ENCODE measurements at places on chromosomes 7 and 10.

- DNase-seq = no peak
Observed at GRCh38 chr7:111104710-111105109, 13.8 kb downstream of the LRRN3 start.

DNA sequence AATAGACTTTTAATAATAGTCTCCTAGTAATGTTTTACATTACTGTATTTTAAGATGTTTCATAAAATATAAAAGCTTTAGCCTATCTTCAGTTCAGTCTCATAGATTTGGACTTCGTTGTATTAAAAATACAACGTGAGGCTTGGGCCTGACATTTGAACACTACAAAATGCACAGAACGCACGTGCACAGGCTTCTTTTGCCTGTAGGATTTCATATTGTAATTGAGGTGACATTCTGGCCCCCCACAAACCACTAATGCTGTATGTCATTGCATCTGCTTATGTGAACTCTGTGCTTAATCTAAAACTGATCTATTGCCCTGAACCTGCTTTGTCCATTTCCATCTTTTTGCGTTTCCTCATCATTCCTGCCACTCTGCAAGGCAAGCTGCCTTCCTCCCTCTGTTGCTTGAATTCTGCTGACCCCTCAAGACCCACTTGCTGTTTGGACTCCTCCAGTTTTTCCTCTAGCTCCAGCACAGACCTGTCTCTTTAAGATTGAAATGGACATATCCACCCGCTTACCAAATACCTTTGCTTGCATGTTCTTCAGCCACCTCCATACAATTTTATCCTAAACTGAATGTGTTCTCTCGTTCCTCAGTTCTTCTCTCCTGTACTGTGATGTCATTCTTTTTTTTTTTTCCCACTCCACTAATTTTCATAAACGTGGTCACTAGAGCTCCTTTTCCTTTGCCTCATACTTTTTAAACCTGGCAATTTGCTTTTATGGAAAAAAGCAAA, 12.4 kb downstream of the PRKAR2B start:
- DNase-seq = no peak

DNA sequence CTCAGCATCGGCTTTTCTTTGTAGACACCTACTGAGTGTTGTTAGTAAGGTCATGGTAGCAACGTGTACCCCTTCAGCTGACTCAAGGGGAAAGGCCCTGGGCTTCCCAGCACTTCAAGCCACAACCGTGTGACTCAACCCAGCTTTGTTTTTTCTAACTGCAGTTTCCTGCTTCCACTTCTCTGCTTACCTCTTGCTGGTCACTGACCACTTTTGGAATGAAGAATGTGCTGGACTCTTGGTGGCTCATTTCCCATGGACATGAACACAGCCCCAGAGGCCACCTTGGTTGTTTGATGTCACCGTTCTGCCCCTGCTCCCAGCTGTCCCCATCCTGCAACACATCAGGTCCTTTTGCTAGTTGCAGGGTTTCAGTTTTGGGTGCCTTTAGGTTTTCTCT, 69.5 kb upstream of the ZNF438 start:
- no peak for DNase-seq

- no peak for DNase-seq
Observed at GRCh38 chr7:118478931-118479330, 254.4 kb downstream of the ANKRD7 start.

DNA sequence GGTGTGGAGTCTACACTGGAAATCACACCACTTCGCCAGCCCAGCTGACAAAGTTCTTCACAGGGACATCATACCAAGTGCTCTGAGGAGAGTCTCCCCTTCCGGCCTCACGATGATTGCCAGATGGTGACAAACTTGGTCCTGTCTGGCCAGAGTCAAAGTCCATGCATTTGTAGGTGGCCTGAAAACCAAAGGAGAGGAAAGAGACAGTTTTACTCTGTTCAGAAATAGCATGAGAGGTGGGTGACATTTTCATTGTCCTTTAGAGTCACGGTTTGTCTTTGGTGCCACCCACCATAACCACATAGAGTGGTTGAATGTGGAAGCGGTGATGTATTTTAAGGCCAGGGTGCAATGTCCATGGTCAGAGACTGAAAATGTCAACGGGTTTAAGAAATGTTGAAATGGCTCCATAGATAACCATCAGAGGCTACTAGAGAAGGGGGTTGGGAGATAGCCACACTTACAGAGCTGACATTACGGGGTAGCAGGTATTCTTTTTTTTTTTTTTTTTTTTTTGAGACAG, 33.0 kb downstream of the BTBD16 start:
- no peak for DNase-seq

GRCh38 chr10:77666821-77667220, 29.2 kb upstream of the KCNMA1 start:
- DNase-seq = no peak

GRCh38 chr10:12432402-12433189, 83.2 kb downstream of the CAMK1D start:
- DNase-seq = no peak

- DNase-seq = no peak
Observed at GRCh38 chr10:7027913-7028808, 382.7 kb downstream of the SFMBT2 start.

- no peak for DNase-seq
Observed at GRCh38 chr7:156656598-156656997, 16.0 kb downstream of the RNF32 start.

GRCh38 chr7:114710499-114710898, 211.4 kb upstream of the MDFIC start:
- no peak for DNase-seq

GRCh38 chr10:128258421-128258976, 132.3 kb upstream of the MKI67 start:
- DNase-seq = no peak

DNA sequence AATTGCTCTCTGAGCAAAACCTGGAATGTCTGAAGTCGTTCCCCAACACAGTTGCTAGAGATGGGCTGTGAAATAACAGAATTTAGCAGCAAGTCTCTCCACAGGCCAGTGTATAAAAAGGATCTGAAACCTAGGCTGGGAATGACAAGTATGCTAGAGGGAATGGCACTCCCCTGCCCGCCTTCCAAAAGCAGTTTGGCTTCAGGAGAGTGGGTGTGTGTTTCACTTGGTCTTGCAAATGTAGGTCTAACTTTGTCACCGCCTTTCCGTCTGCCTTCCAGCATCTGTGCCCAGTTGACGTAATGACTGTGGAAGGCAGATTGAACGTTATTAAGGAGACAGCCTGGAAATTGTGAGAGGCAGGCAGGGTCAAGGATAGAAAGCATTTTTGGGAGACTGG, 18.0 kb upstream of the MTURN start:
- DNase-seq = no peak

DNA sequence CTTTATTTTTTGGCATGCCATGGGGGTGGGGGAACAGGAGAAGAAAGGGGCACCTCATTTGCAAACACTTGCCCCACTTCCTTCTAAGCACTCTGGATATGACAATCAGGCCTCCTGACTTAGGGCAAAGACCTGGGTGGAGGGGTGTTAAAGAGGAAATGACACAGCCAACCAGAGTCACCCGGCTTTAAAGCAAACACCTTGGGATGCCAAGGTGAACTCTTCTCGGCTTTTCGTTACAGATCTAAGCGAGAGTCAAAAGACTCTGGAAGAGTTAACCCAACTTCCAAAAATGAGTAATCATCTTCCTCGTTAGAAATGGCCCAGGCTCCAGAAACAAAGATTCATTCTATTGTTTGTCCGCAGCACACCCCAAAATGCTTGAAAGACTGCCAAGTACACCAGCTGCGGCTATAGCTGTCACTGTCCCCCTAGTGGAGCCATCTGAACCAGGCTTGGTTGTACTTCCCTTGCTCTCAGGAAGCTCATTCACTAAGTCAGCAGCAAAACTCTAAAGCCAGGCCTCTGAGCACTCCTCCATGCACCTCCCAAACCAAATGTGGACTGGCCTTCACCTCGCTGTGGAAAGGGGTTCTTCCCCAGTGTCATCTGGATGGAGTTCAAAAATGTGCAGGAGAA, 24.8 kb downstream of the FAM53B start:
- no peak for DNase-seq

GRCh38 chr7:80721883-80722615, 83.6 kb downstream of the CD36 start:
- DNase-seq = no peak

DNA sequence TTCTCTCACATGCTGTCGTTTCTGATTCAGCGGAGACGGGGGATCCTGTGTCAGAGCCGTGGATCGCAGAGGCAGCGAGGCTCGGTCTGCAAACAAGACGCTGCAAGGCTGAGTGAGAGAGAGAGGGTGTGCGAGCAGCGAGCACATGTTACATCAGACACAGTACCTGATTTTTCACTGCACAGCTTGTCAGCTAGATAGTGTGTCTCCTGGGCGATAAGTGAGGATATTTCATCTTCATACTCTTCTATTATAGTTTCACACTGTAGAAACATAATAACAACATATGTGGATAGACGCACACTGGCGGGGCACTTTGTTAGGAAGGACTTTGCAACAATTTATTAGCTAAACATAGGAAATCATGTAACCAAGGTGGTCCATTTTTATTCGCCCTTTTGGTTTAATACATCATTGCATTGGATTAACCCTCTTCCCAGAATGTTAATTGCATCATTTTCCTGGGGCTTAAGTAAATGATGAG, 39.5 kb downstream of the CNPY1 start:
- DNase-seq = no peak

DNA sequence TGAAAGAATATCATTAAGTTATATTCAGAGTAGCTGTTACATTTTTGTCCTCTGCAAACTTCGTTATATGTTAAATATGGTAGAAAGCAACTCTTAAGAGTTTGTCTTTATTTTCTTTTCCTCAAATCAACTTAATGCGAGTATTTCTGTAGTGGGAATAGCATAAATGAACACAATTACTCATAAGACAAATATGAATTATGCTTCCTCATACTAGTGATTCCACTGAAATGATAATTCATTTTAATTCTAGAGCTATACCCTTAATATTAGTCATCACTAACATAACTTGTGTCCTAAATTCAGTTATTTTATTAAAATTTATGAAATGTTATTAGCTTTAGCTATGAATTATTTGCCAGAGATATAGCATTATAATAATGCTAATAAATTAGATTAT, 820.6 kb upstream of the KCND2 start:
- DNase-seq = no peak

DNA sequence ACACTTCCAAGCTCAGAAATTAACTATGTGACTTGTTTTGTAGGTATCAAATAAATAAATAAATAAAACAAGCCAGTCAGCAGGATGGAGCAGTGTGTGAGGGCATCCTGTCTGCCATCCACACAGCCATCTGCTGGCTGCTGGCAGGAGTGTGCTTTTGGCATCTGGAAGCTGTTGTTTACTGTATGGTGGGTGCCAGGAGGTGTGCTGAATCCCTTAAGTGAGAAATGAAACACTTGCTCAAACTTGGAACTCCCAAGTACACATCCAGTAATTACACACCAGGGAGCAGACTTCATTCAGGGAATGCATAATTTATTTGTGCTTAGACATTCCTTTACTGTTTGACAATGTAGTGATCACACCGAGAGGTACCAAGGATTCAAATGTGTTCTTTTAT, 16.9 kb upstream of the TAX1BP1 start:
- DNase-seq = no peak

DNA sequence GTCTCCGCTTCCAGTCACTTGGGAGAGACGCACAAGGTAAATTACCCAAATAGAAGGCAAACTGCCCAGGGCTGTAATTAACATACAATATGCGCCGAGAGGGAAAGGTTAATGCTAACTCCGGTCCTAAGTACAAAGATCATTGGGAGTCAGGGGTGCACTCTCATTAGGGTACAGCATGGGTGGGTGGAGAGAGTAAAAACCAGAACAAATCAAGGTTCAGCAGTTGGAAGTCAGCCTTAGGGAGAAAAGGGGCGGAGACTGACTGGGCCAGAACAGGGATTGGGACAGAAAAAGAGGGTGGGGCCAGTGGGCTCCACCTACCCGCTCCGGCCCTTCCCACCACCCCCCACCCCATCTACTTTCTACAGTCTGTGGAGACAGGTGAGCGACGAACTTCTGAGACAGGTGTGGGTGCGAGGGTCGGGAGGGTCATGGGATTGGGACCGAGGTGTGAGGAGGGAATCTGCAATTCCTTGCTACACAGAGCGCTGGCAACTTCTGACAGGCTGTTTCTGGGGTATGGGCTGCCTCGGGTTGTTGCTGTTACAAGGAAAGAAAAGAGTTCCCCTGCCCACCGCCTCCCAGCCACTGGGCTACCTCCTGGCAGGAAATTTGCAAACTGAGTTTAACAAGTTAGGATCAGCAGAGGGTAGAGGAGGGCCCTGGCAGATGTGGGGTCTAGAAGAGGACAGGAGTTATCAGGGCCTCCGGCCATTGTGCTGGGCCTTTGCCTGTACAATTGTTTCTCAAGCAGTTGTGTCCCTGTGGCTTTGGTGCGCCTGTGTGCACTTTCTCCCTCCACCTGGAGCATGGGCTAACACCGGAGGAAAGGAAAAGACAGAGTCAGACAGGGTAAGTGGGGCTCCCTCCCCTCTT, at the start of gene TMEM139:
TSS of gene TMEM139 (plus strand) at position 368 of the 879 bp plus-strand sequence. CDS start 1,000 bp downstream, outside the sequence.
- no peak for DNase-seq

DNA sequence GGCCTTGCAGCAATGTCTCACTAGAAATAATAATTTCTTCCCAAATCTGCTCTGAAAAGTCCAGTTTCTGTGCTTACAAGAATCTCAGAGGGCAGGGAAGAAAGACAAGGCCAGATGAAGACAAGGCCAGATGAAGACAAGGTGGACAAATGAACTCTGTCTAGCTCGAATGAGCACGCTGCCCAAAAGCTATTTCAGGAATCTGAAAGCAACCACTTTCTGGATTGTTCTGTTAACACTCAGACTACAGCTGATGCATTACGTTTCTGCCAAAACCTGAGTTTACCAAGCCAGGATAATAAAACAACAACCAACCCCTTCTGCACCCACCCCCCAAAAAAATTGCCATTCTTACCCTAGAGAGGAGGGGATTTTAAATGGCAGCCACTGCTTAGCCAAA, 1073.6 kb downstream of the SORCS3 start:
- DNase-seq = no peak

DNA sequence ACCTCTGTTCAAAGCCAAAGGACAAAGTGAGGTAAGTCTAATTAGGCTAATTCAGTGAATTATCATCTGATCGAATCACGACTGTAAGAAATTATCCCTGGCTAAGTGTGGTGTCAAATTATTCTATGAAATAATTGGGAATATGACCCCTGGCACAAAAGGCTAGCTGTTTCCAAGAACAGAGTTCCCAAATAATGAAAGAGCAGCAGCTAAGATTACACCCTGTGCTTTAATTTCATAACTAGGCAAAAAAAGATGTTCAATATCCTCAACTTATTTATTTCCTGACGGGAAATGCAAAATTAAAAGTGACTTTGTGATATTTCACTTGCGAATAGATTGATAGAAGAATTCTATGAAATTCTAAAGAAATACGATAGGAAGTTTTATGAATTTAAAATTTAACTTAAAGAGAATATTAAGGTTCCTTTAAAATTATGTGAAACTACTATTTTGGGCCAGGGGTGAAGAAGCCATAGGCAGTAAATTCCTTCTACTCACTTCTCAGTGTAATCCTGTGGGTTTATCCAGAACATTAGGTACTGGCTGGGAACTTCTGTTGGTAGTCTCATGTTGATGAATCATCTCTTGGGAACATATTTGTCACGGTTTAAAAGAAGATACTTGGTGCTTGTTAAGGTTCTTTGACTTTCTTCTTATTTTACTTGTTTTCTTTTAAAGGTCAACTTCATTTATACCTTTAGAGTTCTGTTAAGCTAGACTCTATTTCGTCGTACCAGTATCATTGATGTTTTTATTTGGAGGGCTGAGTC, 148.5 kb downstream of the POLR1F start:
- DNase-seq = no peak

- DNase-seq = no peak
Observed at GRCh38 chr7:120813546-120814252, 44.2 kb downstream of the TSPAN12 start.

GRCh38 chr7:157731126-157731525, 394.3 kb downstream of the DNAJB6 start:
- DNase-seq = no peak

GRCh38 chr10:14623931-14624330, 150.8 kb downstream of the FAM107B start:
- DNase-seq = no peak
